ENCODE measurements at places on chromosomes 11 and 22.

- no peak for DNase-seq
Observed at GRCh38 chr11:46105134-46105628, 16.1 kb downstream of the PHF21A start.

GRCh38 chr11:9861860-9862725, 198.2 kb downstream of the SWAP70 start:
- peak; percentile 35 for DNase-seq

- DNase-seq, result no peak
Observed at GRCh38 chr11:2432628-2433071, 11.7 kb downstream of the TRPM5 start.

DNA sequence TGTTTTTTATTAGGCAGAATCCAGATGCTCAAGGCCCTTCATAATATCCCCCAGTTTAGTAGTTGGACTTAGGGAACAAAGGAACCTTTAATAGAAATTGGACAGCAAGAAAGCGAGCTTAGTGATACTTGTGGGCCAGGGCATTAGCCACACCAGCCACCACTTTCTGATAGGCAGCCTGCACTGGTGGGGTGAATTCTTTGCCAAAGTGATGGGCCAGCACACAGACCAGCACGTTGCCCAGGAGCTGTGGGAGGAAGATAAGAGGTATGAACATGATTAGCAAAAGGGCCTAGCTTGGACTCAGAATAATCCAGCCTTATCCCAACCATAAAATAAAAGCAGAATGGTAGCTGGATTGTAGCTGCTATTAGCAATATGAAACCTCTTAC, 1.4 kb downstream of the HBB start:
- no peak for DNase-seq

DNA sequence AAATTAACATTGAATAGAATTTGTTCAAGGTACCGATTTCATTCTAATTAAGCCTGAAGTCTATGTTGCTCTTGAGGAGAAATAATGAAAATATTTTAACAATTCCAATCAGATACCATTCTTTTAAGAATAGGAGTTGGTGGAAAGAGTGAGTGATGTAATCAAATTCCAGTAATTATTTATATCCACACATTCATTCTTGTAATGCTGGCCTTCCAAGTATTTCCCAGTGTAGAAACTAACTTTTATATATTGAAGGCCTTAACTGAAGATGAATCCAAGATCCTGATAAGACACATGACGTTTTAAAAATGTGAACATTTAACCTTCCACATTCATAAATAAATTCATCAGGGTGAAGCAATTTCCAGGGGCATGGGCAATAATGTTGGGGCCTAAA, 36.6 kb upstream of the PAX6 start:
- DNase-seq, result no peak

DNA sequence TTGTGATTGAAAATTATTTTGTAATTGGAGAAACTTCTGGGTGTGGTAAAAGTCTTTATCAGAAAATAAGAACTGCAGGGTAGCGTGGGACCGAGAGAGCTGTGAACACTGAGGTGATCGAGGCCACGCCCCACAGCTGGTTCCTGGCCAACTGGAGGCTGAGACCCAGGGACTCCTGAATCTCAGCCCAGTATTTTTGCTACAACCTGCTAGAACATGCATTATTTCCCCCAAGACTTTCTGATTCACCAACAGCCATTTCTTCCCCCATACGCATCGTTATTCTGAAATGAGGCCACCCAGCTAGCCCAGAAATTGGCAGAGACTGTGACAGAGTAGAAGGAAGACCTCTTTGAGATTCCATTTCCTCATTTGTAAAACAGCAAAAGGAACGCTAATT, 3.4 kb upstream of the FGF19 start:
- no peak for DNase-seq

DNA sequence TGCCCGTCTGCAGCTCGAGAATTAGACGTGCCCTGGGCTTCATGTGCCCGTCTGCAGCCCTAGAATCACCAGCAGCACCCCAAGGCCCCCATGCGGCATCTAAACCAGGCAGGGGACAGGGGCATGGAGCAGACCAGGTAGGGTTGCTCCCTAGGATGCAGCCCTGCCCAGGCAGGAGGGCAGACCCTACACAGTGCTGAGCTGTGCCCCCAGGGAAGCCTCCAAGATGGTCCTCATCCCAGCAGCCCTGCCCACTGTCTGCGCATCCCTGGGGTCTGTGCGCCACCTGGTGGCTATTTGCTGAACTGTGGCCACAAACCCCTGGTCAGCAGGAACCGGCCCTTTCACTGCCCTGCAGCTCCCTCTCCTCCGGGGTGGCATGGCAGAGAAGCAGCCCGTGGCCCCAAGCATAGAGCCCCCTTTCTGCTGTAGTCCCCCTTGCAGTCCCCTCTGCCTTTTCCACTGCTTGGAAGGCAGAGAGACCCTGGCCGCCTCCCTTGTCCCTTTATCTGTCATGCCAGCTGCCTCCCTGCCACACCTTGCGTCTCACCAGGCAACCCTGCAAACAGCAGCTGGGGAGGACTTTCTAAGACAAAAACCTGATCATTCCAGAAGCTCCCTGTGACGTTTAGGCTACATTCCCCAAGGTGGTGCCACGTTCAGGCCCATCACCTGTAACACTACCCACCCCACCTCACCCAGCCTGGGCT, 86.6 kb downstream of the KCNQ1 start:
- DNase-seq, result no peak

- no peak for DNase-seq
Observed at GRCh38 chr11:69734841-69735240, 31.0 kb upstream of the FGF19 start.

DNA sequence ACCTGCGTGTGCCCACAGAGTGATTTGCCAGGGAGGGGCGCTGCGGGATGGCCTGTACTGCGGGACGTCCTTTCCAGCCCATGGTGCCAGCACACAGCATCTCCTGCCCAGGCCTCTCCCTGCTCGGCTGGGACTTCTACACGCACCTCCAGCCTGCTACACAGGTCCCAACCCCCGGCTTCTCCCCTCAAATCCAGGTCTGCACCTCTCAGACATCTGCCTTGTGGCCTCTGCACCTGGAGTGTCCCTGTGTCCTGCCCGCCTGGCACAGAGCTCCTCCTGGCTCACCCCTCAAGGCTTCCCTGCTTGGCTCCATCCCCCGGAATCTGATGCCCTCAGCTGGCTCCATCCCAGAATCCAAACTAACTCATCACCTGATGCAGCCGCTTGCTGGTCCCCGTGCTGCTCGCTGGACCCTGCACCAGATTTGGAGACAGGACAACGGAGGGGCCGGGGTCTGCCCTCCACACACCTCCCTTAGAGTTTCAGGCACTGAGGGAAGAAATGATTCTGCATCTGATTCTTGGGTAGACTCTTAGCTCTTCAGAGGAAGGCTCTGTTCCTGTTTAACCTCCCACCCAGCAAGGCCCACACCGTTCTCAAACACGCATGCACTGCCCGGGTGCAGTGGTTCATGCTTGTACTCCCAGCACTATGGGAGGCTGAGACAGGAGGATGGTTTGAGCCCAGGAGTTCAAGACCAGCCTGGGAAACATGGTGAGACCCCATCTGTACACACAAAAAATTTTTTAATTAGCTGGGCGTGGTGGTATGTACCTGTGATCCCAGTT, 4.0 kb upstream of the LSP1 start:
- DNase-seq, result no peak

- DNase-seq, result no peak
Observed at GRCh38 chr11:2789791-2790567, 90.2 kb upstream of the KCNQ1OT1 start.

DNA sequence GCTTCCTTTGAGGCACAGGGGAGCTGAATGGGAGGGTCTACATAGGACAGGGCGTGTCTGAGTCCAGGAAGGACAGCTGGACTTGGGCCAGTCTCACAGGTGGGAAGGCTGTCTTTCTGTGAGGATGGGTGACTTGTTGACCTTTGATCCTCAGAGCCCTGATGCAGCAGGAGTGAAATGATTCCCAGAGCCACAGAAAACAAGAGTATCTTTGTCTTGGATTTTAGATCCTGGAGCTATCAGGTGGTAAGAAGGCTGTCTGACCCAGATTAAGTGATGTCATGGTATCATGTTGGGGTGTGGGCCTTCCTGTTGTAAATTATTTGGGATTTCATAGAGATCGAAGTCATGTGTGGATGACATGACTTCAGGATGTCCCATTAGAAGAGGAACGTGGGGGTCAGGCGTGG, 15.0 kb downstream of the PTPRJ start:
- no peak for DNase-seq

- peak; percentile 1 for DNase-seq
Observed at GRCh38 chr11:67006029-67006884, 16.7 kb upstream of the SYT12 start.

- no peak for DNase-seq
Observed at GRCh38 chr11:64721359-64721699, 1.7 kb downstream of the NRXN2 start.

- no peak for DNase-seq
Observed at GRCh38 chr22:50085211-50085972, at the start of gene MLC1. MLC1 (minus strand) TSS chr22:50085426; CDS start chr22:50084902, 524 bp downstream.

DNA sequence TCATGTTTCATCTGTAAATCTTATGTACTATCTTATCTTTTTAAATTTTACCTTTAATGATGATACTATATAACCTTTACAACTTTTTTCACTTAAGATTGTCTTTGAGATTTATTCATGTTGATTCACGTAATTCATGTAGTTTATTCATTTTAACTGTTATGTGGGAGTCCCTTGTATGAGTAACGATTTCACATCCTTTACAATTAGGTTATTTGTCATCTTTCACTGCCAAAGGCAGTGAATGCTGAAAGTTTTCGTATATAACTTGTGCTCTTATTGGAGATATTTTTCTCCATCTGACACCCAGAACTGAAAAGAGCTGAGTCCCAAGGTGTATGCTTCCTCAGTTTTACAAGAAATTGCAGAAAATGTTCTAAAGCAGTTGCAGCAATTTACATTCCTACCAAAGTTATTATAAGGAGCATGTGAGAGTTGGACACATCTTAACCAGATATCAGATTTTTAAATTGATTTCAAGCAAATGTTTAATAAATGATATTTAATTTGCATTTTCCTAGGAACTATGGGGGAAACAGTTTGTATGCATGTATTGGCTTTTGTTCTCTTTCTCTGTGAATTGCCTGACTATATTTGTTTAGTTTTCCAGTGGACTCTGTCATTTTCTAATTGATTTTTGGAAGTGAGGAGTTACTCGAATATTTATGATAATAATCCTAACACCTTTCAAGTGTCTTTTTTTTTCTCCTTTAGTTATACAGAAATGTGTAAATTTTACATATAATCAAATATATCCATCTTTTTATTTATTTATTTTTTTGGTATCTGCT, 6.4 kb downstream of the ARL14EP start:
- no peak for DNase-seq

- no peak for DNase-seq
Observed at GRCh38 chr22:37985751-37986281, 1.5 kb upstream of the SOX10 start.

DNA sequence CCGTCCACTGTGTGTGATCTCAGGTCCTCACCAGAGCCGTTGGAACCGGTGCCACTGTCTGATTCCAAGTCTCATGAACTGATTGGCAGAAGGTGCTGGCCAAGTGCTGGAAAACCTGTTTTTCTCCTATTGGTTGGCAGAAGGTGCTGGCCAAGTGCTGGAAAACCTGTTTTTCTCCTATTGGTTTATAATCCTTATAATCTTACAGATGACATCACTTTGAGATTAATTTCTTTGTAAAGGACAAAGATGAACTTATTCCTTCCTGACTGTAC, 1106.3 kb downstream of the BRD1 start:
- DNase-seq, result no peak

DNA sequence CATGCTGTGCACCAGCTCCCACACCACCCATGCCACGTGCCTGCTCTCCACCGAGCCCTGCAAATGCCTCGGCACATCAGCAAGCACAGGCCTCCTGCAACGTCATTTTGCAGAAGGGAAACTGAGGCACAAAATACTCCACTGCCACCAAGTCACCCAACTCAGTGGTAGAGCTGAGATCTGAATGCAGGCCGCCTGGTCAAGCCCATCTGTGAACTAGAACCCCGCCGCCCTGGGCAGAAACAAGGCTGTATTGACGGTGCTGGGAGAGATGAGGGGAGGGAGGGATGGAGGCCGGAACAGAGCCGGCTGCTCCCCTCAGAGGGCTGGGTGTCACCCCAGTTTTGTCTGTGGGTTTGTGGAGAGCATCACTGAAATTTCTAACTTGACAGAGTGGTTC, 81.4 kb downstream of the CDKN1C start:
- no peak for DNase-seq

GRCh38 chr11:65503949-65504673, 5.3 kb downstream of the MALAT1 start:
- no peak for DNase-seq

DNA sequence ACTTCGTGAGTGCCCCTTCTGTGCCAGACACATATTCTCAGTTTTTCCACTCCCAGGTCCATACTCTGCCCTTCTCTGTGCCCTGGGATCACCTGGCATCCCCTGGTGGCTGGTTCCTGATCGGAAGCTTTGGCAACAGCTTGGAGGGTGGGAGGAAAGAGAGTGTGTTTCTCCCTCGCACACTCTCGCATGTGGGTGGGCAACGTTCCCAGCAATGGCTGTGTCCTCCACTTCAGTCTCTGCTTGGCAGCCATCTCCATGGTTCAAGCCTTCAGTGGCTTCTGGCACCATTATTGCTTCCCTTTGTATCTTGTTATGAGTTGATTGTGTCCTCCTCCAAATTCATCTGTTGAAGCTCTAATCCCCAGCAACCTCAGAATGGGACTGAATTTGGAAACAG, 342.7 kb upstream of the SYN3 start:
- no peak for DNase-seq

GRCh38 chr11:46607516-46607915, 9.5 kb downstream of the HARBI1 start:
- DNase-seq, result no peak

DNA sequence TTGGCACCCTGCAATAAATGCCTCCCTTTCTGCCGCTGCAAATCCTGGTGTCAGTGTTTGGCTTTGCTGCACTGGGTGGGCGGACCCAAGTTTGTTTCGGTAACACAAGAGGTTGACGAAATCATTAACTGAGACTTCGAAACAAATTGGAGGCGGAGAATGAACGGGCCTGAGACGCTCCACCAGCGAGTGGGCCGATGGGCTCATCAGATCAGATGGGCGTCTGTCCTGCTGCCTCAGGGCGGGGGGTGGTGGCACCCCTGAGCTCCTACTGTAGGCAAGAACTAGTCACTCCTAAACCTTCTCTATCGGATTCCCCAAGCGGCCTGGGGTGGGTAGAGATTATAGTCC, 918 bp upstream of the CAPN5 start:
- DNase-seq, result no peak

GRCh38 chr11:64379160-64379559, 20.2 kb downstream of the RPS6KA4 start:
- DNase-seq, result no peak

DNA sequence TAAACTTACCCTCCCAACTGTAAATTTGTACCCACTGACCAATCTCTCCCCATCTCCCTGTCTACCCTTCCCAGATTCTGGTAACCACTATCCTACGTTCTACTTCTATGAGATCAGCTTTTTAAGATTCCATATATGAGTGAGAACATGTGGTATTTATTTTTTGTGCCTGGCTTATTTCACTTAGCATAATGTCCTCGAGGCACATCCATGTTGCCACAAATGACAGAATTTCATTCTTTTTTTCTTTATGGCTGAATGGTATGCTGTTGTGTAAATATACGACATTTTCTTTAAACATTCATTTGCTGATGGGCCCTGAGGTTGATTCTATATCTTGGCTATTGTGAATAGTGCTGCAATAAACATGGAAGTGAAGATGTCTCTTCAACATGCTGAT, 74.7 kb upstream of the RRM1 start:
- no peak for DNase-seq

GRCh38 chr22:48491451-48491941, 1336.2 kb downstream of the BRD1 start:
- no peak for DNase-seq

GRCh38 chr11:67264877-67265632, 1.2 kb upstream of the GRK2 start:
- DNase-seq, result no peak

- no peak for DNase-seq
Observed at GRCh38 chr11:77455740-77456139, 18.2 kb downstream of the PAK1 start.
